ENCODE measurements at places on chromosomes 1 and 21. TPM values are rescaled to one million over a fixed set of nuclear protein-coding genes. Genes with fewer than 3 reads are reported as not detected.
A peak's percentile ranks its signal among the peaks of the same experiment; 100 is the strongest.

Gene DIRAS3
- polyA plus RNA-seq = 13.8 TPM

Gene ASCL5
- not detected for polyA plus RNA-seq

Gene RGS5
- 84.7 TPM for polyA plus RNA-seq

Gene TAS1R1
- polyA plus RNA-seq = 5.1 TPM

Gene ATP6V1G3
- not detected for polyA plus RNA-seq

Gene CFAP107
- polyA plus RNA-seq = 87.9 TPM

Gene SAMD11
- 7.9 TPM for polyA plus RNA-seq

Gene TMEM52
- polyA plus RNA-seq = 40.8 TPM

Gene ANKRD34A
- 0.51 TPM for polyA plus RNA-seq

Gene SIM2
- 0.90 TPM for polyA plus RNA-seq

Gene TARDBP
- polyA plus RNA-seq = 142 TPM

Gene SPATA17
- 168 TPM for polyA plus RNA-seq

Gene BEND5
- polyA plus RNA-seq = 5.8 TPM

GRCh38 chr1:21366288-21366687, 73.6 kb upstream of the NBPF3 start:
- DNase-seq = no peak

DNA sequence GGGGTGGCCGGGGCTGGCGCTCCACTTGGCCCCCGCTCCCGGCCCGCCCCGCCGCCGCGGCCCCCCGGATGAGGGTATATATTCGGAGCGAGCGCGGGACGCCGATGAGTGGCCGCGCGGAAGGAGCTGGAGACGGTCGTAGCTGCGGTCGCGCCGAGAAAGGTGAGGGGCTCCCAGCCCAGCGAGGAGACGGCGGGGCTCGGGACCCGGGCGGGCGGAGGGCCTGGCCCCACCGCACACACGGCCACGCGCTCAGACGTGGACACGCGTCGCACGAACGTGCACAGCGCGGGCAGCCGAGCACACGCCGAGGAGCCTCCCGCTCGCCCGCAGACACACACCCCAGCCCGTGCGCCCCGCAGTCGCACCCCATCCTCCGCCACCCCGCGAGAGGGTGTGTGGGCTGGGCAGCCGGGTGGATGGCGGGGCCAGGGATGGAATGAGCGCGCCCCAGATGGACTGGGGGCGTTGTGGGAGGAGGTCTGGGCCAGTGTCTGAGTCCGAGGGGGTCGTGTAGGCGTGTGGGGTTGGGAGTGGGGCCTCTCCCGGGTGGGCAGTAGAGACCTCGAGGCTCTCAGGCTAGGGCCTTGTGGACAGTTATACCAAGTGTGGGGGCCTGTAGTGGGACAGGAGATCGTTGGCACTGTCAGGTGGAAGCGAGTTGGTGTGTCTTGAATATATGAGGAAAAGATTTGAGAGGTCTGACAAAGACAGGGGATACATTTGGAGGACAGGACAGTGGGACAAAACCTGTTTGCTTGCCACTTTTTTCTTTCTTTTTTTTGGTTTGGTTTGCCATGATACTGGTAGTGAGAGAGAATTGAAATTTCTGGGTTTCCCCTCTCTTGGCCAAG, at the start of gene UAP1:
TSS of gene UAP1 (plus strand) at position 107 of the 854 bp plus-strand sequence. CDS start 4,347 bp downstream, outside the sequence.
- peak; percentile 42 for DNase-seq

DNA sequence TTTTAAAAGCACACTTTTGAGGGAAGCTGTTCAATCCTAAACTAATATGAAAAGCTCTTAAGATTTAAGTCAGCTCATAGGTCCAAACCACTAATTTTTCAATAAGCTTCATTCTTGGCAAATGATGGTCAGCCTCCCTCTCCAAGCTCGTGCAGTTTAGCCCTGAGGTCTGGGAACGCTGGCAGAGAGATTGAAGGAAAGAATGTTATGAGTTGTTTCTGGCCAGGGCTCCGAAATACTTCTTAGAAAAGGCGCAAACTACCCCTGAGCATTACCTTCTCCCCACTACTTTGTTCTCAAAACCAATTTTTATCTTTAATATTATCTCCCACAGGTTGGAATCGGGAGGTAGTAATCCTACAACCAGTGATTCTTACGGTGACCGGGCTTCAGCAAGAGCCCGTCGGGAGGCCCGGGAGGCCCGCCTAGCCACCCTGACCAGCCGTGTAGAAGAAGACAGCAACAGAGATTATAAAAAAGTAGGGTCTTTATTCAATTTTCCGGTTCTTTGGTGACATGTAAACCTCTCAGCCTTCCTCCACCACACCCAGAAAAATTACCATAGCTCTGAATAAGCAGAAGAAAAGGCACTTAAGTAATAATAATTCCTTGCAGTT, 147.7 kb downstream of the SYT2 start:
- no peak for DNase-seq

DNA sequence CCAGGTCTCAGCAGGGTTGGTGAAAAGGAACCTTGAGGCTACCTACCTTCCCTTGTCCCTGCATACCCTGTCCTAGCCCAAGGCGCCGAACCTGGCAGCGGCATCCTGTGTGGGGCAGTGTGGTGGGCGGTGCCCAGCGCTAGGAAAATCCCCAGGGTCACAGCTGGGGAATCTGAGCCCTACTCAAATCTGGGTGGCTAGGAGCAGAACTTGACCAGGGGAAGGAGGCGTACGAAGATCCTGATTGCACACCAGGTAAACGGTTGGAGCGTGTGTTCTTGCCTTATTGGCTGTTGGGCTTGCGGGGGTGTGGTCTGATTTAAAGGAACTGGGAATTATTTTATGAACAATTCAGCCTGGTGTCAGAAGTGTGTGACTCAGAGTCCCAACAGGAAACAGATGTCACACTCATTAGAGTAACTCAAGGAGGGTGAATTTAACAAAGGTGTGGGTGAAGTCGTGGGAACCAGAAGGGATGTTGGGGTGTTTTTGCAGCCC, 118.6 kb downstream of the LRIG2 start:
- no peak for DNase-seq

- DNase-seq = no peak
Observed at GRCh38 chr21:38621132-38621531, 122.9 kb upstream of the ERG start.

DNA sequence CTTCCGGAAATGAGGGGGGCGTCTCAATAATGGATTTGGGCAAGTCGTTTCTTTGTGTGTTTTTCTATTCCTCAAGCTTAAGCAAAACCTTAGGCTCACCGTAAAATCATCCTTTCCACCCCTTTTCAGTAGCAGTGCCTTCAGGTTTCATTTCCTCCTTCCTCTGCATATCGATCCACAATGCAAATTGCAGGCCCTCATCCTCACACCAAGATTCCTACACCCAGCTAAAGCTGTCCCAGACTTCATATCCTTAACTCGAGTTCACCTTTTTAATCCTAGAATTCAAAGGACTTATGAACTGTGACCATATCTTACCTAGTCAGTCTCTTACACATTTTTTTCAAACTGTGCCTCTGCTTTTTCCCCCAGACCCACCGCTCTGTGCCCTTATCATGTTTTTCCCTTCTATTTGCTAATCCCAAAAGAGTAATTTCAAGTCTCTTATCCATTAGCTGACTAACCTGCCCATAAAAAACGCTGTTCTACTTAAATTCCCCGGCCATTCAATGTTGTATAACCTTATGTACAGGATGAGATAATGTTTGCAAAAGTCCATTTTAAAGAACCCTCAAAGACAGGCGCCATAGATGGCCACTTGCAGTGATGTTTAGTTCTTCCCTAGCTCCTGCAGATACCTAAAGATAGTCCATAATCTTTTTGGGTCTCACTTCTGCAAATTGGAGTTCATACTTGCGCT, 1.5 kb downstream of the AKIRIN1 start:
- DNase-seq = no peak

DNA sequence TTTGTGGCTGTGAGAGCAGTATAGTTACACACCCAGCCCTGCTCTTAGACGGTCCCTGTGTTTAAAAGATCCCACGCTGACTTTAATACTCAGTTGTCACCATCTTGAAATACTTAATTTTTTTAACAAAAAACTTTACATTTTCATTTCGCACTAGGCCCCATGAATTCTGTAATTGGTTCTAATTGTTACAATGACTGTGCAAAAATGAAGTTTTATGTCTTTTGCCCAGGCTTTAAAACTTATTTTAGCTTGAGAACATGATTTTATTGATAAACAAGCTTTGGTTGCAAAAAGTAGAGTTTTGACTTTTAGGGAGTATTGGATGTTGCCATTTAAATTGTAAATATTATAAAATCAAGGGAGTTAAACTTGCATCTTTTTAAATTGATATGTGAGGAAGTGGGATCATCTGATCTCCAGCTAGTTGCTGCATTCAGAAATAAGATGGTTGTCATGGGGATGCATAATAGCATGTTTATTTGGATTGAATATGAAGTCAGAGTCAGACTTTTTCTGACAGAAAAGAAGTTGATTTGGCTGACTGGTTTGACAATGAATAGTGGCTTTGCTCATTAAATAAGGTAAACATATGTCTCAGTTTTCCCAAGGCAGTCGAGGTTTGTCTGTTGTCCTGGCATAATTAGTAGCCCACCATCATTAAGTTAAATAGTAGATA, 23.0 kb upstream of the CRP start:
- no peak for DNase-seq

GRCh38 chr1:36934061-36934460, 100.3 kb downstream of the GRIK3 start:
- DNase-seq = peak; percentile 58

DNA sequence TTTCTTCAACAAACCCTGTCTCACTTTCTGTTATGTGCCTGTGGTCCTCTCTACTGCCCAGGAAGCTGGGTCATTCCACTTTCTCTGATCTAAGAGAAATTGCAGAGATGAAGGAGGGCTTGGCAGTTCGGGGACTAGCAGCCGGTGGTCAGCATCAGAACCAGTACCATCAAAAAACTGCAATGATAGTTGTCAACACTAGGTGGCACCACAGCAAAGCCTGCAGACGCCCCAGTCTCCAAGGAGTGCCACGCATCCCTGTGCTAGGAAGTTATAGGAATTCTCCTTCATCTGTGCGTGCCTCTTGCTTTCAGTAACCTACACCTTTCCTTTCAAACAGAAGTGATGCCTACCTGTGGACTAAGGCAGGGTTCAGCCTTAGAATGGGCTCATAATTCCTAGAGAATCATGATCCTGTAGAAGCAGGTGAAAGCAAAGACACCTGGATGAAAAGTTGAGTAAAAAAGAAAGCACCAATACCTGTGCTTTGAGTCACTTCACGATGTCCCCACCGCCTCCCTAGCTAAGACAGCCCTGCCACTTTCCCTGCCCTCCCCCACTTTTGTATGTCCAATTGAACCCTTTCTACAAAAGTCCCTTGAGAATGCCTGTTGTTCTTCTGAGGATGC, 129.2 kb downstream of the ADAMTS1 start:
- DNase-seq = peak; percentile 76

GRCh38 chr1:12019858-12020509, 686 bp downstream of the MIIP start:
- no peak for DNase-seq

- DNase-seq = no peak
Observed at GRCh38 chr1:157097692-157098091, 1.9 kb downstream of the ETV3L start.

- DNase-seq = no peak
Observed at GRCh38 chr1:24805534-24806301, 60.5 kb downstream of the CLIC4 start.

DNA sequence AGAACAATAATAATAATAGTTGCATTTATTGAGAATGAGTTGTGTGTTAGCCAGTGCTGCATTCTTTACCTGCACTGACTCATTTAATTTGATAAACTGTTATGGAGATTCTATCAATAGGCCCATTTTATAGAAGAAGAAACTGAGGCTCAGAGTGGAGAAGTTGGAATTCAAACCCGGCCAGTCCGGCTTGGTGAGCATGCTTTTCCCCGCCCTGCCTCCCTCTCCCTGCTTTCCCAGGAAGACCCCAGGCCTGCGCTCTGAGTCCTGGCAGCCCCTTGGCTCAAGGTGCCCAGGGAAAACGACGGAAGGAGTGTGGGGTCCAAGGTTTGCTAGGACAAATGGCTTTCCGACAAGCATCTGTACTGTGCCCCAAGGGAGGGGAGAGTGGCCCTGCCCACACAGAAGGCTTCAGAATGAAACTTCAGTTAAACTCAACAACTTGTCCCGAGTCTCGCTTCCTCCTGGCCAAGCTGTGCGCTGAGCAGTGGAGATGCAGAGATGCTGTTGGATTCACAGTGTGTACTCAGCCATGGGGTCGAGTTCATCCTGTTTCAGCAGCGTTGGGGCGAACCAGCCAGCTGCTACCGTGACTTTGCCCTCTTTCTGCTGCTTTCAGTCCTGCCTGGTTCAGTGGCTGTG, 23.3 kb upstream of the PADI6 start:
- DNase-seq = no peak

GRCh38 chr1:23574265-23574754, 15.0 kb upstream of the ID3 start:
- DNase-seq = no peak

GRCh38 chr1:178308438-178308837, 188.3 kb downstream of the CLEC20A start:
- no peak for DNase-seq

- no peak for DNase-seq
Observed at GRCh38 chr1:145784409-145784808, 39.5 kb downstream of the RNF115 start.

- no peak for DNase-seq
Observed at GRCh38 chr21:28790335-28790734, 202.3 kb downstream of the LTN1 start.

DNA sequence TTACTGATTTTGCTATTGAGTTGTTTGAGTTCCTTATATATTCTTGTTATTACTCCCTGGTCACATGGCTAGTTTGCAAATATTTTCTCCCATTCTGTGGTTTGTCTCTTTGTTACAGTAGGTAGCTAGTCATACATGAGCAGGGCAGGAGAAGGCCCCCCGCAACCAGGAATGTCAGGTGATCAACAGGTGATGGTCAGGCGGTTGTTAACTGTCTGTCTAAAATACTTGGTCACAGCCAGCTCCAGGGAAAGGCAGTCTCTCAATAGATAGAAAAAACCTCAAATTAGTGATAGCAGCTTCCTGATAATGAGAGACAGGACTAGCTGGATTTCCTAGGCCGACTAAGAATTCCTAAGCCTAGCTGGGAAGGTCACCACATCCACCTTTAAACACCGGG, 217.9 kb downstream of the RHOU start:
- no peak for DNase-seq

DNA sequence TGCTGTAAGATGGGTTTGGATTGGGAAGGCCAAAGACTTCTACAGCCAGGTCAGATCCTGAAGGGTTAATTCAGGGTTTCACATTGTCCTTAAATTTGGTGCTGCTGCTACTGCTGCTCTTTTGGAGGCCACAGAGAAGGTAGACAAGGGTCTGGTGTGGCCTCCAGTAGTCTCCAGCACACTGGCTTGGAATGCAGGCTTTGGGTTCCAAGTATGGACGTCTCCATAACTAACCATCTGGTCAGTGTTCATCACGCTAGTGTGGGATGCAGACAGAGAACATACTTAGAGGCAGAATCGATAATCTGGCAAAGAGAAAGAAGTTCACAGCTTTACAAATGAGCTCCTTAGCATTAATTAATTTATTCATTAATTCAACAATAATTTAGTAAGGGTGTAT, 154.1 kb downstream of the ZBTB18 start:
- no peak for DNase-seq

DNA sequence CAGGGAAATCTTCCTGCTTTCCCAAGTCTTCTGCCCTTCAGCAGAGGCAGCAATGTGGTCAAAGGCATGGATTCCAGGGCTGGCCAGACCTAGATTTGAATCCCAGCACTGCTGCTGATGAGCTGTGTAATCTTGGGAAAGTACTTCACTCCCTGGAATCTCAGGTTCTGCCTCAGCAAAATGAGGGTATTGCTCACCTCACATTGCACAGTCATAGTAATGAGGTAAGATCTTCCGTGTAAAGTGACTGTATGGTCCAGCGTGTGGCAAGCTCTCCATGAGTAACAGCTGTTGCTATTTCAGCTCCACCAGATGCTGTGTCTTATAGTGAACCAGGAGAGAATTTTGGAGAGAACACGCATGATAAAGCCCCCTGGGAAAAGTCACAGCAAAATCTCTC, 56.1 kb upstream of the F3 start:
- DNase-seq = no peak
